ENCODE measurements at places on chromosomes 11 and 22.

- DNase-seq = no peak
These were observed 91.3 kb downstream of the CEP164 start for GRCh38 chr11:117418737-117419481.

GRCh38 chr11:69213316-69213715, 57.6 kb downstream of the SMIM38 start:
- peak; percentile 52 for DNase-seq

DNA sequence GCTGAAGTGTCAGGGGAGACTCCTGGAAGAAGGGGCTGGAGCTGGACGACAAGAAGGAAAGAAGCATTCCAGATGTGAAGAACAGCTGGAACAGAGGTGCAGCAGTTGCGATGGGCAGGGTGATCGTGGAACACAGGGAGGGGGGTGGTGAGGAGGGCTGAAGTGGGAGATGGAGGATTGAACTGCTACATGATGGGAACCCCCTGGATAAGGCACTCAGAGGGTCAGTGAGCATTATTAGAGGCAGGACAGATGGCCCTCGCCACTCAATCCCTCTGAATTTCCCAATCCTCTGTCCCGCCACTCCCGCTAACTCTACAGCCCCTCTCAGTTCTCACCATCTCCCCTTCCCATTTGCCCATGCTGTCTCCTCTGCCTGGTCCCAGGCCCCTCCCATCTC, 14.0 kb downstream of the SERPINH1 start:
- no peak for DNase-seq

GRCh38 chr11:115396533-115396932, 107.7 kb downstream of the CADM1 start:
- no peak for DNase-seq

DNA sequence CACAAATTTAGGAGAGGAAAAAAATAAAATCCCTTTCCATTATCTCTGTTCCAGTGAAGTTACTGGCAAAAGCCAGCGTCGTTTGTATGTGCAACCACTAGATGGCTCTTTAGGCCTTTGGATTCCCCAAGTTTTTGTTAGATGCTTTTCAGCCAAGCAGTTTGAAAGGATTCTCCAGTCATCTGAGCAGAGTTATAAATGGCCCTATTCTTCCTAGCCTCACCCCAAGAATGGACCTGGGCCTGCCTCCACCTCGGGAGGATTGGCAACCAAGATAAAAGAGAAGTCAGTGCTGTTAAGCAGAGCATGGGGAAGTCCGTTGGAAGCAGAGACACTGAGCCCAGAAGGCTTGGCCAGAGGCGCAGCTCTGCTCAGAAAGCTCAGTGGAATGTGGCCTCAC, 15.4 kb downstream of the FAM181B start:
- DNase-seq = peak; percentile 36

DNA sequence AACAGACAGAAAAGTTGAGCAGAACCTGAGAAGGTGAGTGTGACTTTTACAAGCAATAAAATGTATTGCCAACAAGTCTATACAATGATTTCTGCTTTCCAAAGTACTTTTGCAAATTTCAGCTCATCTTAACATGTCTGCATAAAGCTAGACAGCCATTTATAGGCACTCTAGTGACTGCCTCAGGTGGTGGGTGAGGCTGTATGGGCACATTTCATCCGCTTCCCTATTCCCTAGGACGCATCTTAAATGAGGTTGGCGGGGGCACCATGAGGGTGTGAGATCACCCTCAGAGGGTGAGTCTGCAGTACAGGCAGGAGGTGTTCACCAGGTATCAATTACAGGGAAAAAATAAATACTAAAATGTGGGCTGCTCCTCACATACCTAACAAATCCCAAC, 110.1 kb downstream of the ETS1 start:
- no peak for DNase-seq

- DNase-seq = no peak
These were observed 50.9 kb downstream of the PITPNB start for GRCh38 chr22:27867953-27868731.

GRCh38 chr11:15818132-15818842, 538.1 kb downstream of the SOX6 start:
- DNase-seq = peak; percentile 27

- no peak for DNase-seq
These were observed 151.4 kb downstream of the FBXO7 start for GRCh38 chr22:32625985-32626384.

- no peak for DNase-seq
These were observed 465 bp downstream of the MAPK1 start for GRCh38 chr22:21866833-21867527.

GRCh38 chr11:99973993-99974392, 713.1 kb upstream of the ARHGAP42 start:
- DNase-seq = no peak

GRCh38 chr22:47602732-47603131, 840.3 kb downstream of the TBC1D22A start:
- no peak for DNase-seq

- DNase-seq = no peak
These were observed 327.9 kb downstream of the SOX6 start for GRCh38 chr11:16028419-16028818.

GRCh38 chr22:25764270-25765015, 22.5 kb downstream of the MYO18B start:
- no peak for DNase-seq

- DNase-seq = no peak
These were observed 31.9 kb upstream of the SMIM38 start for GRCh38 chr11:69123593-69124545.

DNA sequence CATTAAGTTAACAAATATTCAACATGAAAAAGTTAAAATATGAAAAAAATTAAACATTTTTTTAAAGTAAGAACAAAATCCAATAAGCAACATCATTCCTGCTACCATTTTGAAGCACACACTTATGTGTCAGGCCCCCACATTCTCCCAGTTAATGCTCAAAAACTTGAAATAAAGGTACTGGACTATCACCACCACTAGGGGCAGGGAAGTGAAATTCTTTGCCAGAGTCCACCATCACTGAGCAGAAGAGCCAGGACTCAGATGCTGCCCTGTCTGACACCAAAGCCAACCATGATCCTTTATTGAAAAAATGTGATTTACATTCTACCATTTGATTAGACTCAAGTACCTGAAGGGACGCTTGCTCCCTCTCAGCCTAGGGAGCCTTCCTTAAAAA, 39.1 kb downstream of the PITPNB start:
- peak; percentile 48 for DNase-seq

DNA sequence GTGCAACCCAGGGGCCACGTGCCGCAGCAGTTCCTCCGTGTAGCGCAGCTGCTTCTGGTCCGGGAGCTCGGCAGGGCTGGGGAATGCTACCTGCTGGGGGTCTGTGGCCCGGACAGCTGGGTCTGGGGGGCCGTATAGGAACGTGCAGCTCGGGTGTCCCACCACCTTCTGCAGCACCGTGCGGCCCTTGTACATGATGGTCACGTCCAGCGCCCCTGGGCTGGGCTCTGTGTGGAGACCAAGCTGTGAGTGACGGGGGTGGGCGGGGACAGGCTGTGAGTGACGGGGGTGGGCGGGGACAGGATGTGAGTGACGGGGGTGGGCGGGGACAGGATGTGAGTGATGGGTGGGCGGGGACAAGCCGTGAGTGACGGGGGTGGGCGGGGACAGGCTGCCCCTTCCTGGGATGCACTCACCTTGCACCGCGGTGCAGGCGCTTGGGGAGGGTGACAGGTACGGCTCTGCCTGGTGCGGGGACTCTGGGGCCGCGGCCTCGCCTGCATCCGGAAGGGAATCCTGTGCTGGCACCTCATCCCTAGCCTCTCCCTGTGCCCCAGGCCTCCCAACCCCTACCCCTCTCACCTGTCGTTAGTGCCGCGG, 2.3 kb downstream of the IRF7 start:
- peak; percentile 78 for DNase-seq

DNA sequence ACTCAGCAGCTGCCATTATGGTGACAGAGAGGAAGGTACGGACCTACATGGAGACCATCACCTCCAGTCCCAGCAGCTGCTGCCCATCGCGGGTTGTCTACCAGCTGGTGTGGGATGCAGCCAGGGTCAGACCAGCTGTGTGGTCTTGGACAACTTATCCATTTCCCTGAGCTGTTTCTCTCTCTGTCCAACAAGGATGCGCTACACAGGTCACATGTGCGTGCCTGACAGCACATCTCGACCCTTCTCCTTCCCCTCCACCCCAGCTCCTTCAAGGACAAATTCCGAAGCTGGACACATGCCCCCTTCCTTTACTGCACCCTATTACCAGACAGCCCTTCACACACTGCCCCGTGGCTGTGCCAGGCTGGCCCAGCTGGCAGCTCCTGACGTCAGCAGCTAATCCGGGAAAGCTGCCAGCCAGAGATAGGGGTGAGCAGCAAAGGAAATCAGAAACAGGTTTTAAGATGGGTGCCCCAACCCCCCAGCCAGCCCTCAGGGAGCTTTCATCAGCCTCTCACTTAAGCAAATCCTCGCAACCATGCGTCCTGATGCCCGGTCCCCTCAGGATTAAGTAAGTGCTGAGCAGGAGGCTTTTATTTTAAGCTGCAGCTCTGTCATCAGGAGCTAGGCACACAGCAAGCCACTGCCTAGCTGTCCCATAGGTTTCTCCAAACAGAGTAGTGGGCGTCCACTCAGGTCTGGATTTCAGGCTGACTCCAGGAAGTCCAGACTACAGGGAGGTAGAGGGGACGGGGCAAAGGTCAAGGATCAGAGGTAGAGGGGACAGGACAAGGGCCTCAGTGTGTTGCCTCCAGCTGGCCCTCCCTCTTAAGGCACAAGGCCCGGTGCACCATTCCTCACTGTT, 20.3 kb downstream of the TEF start:
- DNase-seq = no peak

GRCh38 chr22:31160328-31160978, 471 bp downstream of the RNF185 start:
- DNase-seq = peak; percentile 31

DNA sequence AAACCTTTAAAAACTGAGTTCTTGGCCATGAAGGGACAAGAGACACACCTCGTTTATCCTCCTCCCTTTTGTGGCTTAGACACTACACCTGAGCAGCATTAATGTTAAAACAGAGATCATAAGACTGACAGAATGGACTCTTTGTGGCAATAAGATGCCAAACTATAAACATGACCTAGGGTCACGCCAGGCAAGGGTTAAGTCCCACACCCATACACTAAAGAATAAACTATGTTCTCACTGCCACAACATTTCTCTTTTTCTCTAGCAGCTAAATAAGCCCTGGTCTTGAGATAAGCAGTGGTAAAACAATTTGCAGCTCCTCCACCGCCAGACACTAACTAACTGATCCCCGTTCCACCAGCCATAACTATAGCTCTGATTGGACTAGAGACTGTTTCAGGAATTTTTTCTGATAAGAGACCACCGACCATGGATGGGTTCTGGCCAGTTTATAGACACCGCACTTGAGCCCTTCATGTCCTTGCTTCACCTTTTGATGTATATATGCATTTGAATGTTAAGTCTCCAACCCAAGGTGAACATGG, 4.9 kb upstream of the SLCO2B1 start:
- DNase-seq = no peak

DNA sequence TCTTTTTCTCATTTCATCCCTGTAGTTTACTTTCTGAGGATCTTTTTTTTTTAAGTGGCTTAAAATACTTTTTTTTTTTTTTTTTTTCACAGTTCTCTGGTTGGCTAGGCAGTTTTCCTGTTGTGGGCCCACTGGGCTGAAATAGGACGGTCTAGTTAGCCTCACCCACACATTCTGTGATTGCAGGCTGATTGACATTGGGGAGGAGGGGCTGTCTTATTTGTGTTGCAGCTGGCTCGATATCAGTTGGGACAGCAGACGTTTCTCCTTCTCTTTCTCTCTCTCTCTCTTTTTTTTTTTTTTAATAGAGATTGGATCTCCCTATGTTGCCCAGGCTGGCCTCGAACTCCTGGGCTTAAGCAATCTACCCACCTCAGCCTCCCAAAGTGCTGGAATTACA, 6.9 kb downstream of the BCR start:
- no peak for DNase-seq

DNA sequence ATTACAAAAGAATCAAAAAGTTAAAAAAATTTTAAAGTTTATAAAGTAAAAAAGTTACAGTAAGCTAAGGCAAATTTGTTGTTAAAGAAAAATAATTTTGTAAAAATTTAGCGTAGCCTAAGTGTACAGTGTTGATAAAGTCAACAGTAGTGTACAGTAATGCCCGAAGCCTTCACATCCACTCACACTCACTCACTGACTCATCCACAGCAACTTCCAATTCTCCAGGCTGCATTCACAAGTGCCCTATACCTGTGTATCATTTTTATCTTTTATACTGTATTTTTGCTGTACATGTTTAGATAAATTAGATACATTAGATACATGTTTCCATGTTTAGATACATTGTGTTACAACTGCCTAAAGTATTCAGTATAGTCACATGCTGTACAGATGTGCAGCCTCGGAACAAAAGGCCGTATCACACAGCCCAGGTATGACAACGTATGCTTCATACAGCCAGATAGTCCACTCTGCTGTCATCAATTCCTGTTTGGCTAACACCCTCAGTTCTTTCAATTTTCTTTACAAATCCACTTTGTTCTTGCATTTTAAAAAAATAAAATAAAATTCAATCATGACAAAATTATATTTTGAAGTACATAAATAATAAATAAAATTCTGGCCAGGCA, 80.7 kb downstream of the RBFOX2 start:
- no peak for DNase-seq

DNA sequence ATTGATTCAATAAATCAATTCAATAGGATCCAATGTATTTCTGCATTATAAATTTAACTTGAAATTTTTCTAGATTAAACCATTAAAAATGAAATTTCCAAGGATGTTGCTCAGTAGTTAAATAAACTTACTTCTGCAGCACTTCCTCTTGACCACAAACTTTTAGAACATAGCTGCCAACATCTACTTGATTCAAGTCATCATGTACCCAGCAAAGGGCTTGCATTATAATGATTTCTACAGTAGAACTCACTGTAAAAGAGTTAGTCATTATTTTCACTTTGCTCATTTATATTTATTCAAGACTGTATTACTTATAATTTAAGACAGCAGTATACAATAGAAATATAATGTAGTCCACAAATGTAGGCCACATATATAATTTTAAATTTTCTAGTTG, 59.2 kb downstream of the PIK3C2A start:
- DNase-seq = no peak

GRCh38 chr11:69473276-69473845, 8.1 kb upstream of the LINC01488 start:
- DNase-seq = no peak

DNA sequence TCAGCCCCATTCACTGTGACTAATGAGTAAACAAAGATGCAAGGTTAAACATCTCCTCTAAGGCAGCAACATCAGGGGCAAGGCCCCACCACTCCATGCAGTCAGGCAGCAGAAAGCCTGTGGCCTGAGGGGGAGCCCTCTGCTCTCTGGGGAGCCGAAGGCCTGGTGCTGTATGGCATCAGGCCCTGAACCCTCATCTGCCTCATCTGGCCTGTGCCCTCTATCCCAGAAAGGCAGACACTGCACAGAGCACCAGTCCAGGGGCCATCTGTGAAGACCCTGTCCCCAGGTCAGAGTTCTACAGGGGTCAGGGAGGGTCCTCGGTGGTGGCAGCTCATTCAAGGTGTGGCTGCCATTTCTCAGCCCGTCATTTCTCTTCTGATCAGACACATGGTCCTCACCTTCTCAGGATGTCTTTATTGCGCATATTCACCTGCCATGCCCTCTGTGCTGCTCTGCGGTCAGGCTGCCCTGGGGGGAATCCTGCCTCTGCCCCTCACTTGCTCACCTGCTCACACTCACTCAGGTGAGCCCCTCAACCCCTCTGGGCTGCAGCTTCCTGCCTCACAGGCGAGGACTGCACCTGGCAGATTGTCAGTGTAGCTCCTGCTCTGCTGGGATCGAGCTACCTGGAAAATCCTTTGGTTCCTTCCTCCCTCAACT, 103.1 kb upstream of the PITPNB start:
- DNase-seq = no peak

- no peak for DNase-seq
These were observed 6.2 kb downstream of the TSKU start for GRCh38 chr11:76789443-76789719.

- no peak for DNase-seq
These were observed 36.1 kb downstream of the NEU3 start for GRCh38 chr11:75024764-75025211.
